ENCODE measurements at places on chromosomes 5 and 9.
A peak's percentile ranks its signal among the peaks of the same experiment; 100 is the strongest.

- peak; percentile 84 for DNase-seq
Measured at GRCh38 chr5:176365351-176366231, at the start of gene ARL10. Gene ARL10 (plus strand): TSS chr5:176365487. CDS start chr5:176365564, 77 bp downstream.

DNA sequence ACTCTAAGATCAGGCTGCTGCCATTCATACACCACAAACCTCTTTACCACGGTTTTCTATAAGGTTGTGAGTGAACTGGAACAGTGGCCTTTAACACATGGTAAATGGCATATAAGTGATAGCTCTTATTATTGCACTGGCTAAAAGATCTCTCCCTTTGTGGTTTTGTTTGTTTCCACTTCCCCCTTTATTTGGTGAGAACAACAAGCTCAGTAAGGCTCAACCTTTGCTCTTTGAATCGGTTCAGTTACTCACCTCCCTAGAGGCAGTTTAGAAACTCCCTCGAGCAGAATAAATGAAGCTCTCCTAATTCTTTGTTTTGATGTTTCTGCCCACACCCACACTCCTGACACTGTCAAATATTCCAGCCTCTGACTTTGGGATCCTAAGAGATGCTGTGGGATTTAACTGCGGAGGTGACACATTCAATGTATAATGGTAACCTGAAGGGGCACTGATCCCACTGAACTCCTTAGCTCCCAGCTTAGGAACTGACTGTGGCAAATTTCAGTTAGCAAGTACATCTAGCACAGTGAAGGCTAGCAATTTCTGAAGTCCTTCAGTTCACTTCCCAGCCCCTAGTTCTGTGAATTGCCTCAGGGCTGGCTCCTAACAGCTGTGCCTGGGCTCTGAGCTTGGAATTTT is 22.5 kb upstream of the RAD23B start:
- no peak for DNase-seq

GRCh38 chr9:37031081-37031480 is 3.0 kb downstream of the PAX5 start:
- no peak for DNase-seq

DNA sequence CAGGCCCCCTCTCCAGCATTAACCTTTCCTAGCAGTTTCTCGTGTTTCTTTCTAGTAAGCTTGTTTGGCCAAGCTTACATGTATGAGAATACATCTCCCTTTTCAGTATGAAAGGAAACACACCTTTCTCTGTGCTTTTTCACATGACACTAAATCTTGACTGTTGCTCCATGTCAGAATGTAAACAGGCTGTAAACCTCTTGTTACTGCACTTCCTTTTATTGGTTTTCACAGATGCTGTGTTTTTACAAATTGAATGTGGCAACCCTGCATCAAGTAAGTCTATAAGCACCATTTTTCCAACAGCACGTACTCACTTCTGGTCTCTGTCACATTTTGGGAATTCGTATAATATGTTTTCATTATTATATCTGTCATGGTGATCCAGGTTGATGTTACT is 2.2 kb upstream of the CANX start:
- DNase-seq: no peak

DNA sequence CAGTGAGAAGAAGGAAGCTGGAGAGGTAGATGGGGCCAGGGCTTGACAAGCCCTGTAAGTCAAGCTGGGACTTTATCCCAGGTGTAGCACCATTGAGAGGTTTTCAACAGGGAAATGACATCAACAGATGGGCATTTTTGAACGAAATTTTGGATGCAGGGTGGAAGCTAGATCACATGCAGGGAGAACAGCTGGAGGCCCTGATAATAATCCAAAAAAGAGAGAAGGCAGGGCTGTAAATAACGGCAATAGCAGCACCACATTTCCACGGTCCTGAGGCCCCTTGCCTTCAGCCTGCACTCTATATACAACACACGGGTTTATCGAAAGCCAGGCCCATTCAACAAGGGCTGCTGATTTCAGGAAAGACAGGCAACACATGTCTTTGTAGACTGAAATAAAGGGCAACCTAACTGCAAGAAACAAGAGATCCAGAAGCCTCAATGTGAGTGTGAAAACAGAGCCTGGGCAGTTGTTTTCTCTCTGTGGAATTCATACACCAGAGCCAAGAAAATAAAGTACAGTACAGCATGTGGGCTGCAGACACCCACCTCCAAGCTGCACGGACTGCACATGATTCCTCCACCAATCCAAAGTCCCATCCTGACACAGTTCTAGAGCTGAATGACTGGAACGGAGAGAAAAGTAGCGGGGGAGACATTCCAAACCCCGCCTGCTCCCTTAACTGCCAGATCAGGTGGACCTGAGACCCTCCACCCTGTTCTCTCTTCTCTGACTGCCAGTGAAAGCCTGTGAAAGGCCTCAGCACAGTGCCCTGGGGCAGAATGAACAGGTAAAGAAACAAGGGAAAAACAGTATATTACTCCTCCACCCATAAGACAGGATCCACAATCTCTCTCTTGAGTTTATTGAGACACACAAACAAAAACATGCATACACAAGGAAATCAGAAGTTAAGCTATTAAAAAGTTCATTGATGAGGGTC is 36.3 kb downstream of the KLHL3 start:
- DNase-seq: no peak

DNA sequence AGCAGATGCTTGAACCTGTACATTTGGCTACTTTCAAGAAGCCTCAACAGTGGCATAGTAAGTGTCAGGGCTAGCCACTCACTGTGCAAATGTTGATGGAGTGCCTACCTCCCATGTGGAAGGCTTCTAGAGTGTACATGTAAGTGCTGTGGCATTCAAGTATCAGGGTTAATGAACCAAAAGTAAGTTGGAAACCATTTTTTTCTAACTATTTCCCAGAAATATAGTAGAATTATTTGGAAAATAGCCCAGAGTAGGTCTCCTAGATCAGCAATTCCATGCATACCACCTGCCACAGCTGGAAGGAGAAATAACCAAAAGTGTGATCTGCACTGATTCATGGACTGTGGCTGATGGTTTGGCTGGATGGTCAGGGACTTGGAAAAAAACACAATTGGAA is 53.3 kb downstream of the FOXD1 start:
- no peak for DNase-seq

GRCh38 chr5:39424736-39425637 is at the start of gene DAB2:
Gene DAB2 (minus strand): TSS chr5:39424980. CDS start chr5:39394320, 30,660 bp downstream.
- peak; percentile 96 for DNase-seq

- DNase-seq: no peak
Measured at GRCh38 chr9:116683535-116683934, 3.6 kb upstream of the TRIM32 start.

DNA sequence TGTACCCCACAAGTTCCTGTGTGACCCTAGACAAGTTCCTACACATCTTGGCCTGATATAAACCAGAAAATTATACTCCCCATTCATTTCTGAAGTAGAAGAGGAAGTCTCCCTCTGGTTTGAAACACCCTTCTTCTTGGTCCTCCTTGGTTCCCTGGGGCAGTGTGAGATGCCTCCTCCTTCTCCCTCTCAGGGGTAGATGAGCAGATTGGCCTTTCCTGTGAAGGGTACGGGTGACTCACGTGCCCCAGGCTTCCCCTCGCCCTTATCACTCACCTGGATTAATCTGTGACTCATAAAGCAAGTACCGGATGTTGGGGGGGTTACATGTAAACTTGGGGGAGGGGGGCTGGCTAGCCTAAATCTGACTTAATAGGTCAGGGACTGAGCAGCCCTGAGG is 11.1 kb upstream of the AQP3 start:
- no peak for DNase-seq

DNA sequence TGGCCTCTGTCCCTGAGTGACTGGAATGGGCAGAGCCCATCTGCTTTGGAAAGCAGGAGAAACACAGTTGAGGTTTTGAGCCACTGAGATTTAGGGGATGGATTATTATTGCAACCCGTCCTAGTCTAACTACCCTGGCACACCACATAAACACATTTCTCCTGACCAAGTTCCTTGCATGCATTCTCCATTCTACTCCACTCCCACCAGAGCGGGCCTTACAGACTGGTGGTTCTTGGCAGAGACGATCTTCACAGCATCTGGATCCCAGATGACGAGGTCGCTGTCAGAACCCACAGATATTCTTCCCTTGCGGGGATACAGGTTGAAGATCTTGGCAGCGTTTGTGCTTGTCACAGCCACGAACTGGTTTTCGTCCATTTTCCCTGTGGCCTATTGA is 111.0 kb downstream of the DPYSL3 start:
- peak; percentile 88 for DNase-seq

- no peak for DNase-seq
Measured at GRCh38 chr5:111229871-111230810, 6.0 kb downstream of the CAMK4 start.

GRCh38 chr9:87108661-87109060 is 161.4 kb upstream of the GAS1 start:
- no peak for DNase-seq

DNA sequence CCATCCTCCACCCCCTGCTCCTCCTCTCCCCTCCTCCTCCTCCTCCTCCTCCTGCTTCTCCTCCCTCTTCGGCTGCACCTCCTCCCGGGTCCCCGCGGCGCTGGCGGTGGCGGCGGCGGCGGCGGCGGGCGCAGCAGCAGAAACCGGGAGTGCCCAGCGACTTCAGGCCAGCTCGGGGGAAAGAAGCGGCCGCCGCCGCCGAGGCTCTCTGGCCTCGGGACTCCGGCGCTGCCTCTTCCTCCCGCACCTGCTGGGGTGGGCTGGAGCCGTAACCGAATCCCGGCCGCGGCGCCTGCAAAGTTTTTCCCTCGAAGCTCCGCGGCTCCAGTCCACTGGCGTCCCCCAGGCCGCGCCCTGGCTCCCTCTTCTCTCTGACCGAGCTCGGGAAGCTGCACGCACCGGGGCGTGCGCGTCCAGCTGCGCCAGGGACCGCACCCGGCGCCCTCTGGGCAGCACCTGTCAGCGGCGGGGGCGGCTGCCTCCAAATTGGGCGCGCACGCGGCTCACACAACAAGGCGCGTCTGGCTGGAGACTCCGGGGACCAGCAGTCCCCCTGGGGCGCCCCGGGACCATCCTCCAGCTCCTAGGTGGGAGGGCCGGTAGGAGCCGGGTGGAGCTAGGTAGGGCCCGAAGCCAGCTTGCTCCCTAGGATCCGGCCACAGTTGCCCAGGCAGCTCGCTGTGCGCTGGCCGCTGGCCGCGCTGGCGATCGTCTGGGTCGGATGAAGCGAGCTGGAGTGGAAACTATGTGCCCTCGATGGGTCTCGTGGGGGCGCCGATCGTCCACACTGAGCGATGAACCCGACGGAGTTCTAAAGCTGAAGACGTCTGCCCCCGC is at the start of gene MCTP1:
Gene MCTP1, minus strand, starts transcription at position 523 of the 837 bp plus-strand sequence.
- DNase-seq: peak; percentile 41

- DNase-seq: no peak
Measured at GRCh38 chr5:181114284-181114843, 16.6 kb downstream of the OR2V1 start.

- DNase-seq: peak; percentile 47
Measured at GRCh38 chr5:115626445-115626823, 598 bp upstream of the TMED7 start.

GRCh38 chr9:133269537-133270362 is 5.3 kb downstream of the ABO start:
- no peak for DNase-seq

DNA sequence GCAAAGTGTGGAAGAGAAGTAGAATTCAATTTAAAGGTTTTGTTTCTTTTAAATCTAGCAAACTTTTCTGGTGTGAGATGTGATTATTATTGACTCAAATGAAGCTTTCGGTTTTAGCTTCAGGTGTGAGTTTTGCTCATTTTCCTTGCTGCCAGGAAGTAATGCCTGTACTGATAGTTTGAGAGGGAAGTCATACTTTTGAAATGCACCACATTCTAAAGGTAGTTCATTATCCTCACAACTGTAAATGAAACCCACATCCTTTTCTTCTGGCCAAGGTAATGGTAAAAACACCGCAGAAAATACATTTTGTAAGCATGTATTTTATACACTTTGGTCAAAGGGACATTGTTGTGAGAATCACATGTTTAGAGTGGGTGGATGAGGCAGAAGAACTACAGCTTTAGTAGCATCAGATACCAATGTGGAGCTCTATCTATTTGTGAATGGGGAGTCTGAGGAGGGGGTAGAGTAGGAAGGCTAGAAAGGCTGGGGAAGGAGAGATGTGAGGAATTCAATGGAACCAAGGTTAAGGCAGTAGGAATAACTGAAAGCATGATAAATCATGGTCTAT is 167.0 kb upstream of the CDKN2B start:
- DNase-seq: no peak

DNA sequence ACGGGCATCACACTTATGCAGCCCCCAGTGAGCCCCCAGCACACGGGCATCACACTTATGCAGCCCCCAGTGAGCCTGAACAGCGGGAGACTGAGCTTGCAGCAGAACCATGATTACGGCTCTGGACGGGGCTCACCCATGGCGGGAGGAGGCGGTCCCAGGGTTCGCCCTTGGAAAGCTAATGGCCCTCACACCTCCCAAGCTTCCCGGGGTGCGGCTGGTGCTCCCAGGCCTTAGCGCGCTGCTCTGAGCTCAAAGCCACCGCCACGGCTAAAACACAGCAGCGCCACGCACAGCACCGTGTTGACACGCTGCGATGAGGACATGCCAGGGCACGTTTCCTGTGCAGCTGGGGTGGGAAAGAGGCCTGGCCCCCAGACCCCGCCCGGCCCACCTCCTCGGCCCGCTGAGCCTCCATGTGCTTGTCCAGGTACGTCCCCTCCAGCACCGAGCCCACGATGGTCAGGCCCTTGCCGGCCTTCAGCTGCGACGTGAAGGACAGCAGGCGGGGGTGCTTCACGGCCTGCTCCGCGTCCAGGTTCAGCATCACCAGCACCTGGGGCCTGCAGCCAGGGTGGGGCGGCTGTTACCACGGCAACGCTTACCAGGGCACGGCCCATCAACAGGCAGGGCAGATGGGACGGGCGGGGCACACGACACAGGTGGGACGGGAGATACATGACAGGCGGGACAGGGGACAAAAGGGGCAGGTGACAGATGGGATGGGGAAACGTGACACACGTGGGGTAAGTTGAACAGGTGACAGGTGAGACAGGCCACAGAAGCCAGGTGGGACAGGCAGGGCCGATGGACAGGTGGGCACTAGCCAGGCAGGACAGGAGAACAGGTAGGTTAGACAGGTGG is 38.4 kb downstream of the SLC12A7 start:
- no peak for DNase-seq

GRCh38 chr5:172541099-172541772 is 86.9 kb upstream of the SH3PXD2B start:
- no peak for DNase-seq

- no peak for DNase-seq
Measured at GRCh38 chr9:14081745-14082144, 232.2 kb downstream of the NFIB start.

GRCh38 chr5:74040811-74041491 is 415.0 kb downstream of the ARHGEF28 start:
- DNase-seq: no peak

DNA sequence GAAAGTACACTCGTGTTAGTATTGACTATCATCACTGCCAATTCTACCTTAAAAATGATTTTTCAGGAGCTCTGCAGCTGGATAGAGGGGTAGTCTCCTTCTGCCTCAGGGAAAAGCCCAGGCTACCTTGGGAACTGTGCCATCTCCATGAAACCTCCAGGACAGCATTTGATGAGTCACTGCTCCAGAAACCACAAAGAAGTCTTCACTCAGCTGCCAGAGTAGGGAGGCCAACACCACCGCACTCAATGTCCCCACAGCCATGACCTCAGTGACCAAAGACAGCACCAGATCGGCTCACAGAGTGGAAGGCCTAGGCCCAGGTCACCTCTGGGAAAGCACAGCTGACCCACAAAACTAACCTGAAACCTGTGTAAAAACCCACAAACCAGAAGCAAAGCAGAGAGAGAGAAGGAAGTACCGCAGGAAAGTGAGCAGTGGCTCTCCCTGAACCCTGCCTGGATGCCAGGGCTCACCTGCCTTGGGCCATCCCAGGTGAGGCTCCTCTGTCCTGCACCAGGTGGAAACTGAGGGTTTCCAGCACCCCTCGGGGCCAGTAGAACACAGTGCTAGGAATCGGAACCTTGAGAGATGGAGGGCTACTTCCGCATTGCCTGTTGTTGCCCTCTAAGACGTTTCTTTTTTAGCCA is 30.0 kb downstream of the S1PR3 start:
- DNase-seq: peak; percentile 91
